Renal cortical epithelial cell (primary cell): ENCODE measurements at places on chromosomes 4 and X.

DNA sequence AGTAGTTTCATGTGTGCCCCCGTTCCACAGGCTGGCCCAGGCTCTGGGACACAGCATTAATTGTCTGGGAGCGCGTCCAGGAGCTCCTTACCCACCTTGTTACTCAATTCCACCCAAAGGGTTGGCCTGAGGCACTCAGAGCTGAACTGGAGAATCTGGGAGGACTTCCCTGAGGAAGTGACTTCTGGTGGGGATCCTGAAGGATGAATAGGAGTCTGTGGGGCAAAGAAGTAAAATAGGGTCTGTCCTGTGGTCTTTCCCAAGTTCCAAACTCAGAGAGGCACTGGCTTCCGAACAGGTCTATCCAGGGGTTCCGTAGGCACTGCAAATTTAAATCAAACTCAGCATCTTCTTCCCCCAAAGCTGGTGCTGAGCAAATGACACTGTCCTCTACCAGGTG, 204.3 kb downstream of the AFAP1 start:
- DNase-seq: no peak

DNA sequence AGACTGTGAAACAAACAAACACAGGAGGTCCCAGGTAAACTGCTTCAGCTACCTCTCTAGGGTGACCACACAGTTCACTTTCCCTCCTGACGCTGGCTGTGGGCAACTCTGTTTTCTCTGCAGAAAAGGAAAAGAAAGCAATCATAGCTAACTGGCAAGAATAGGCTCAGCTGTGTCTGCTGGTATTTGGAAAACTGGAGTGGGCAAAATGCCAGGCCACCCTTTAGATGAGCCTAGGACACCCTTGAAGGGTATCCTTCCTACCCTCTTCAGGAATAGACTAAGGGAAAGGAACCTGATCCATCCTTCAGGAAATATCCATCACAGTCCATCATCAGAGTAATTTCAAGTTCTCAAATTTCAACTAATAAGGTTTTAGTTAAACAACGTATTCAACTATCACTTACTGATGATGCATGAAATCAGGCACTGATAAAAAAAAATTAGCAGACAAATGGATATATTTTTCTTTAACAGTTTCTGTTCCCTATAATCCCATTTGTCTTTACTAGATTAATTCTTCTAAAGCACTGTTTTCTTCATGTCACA, 60.9 kb downstream of the CAMK2D start:
- no peak for DNase-seq

DNA sequence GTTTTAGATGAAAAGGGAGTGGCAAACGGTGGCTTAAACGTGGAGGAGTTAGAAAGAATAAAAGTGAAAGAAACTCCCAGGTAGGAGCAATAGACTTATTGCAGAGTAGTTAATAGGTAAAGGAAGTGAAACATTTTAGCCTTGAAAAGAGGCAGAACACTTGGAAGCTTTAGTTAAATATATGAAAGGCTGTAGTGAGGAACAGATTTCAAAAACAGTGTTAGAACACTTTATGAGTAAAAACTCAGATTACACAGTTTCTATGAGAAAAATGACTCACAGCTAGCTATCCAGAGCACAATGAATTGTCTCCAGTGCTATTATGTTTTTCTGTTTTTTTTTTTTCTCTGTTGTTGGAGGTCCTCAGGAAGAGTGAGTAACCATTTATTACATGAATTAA, 45.8 kb downstream of the TACR3 start:
- DNase-seq: no peak

GRCh38 chrX:19799319-19800182, 87.8 kb downstream of the SH3KBP1 start:
- DNase-seq: no peak

DNA sequence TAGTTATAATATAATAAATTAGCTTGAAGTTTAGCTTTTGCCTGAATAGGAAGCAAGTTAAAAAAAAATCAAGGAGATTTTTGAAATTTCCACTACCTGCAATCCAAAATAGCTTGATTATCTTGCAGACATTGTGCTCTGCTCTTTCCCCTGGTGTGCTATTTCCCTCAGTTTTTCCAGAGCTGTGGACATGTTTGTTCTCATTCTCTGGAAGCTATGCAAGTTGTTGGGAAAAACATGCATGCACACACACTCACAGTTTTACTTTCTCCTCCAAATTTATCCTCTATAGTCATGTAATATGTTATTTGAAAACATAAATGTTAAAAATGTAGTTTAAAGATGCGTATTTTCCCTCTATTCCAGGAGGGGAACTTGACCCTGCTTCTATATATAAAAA, 225.8 kb upstream of the ARSJ start:
- no peak for DNase-seq

- no peak for DNase-seq
These were observed 61.0 kb downstream of the ENOPH1 start for GRCh38 chr4:82491251-82491960.

DNA sequence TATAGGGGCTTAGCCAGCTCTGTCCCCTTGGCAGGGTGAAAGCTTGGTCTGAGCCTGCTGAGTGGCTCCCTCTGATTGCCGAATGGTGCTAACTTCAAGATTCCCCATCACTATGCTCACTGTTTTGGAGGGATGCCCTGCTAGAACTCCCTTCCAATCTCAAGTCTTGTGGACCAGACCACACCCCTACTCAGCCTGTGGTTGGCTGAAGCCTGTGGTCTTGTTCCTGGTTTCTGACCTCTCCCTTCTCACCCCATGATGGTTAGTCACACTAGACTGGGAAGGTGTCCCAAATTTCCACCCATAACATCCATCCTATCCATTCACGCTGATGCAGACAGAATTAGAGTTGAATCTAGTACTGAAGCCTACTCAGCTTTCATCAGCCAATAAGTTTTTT, 184.7 kb upstream of the NDP start:
- DNase-seq: no peak

- no peak for DNase-seq
These were observed 122.5 kb downstream of the ZNF827 start for GRCh38 chr4:145816091-145816490.

DNA sequence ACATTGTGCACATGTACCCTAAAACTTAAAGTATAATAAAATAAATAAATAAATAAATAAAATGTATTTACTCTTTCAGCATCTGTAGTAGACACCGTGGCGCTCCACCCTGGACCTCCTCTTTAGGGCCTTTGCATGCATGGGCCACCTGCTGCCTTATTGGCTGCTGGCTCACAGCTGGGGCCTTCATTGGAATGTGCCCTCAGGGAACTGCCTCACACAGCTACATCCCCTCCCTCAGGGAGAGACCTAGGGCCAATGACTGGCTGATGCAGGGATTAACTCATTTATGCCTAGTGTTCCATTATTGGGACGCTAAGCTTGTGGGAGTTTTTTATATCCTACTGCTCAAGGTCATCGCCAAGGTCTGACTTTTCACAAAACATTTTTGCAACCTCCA, 302.9 kb upstream of the FTHL17 start:
- no peak for DNase-seq

GRCh38 chr4:126778348-126778747, 854.4 kb upstream of the INTU start:
- DNase-seq: peak; percentile 69

- no peak for DNase-seq
These were observed 12.0 kb upstream of the CD38 start for GRCh38 chr4:15765910-15766697.

DNA sequence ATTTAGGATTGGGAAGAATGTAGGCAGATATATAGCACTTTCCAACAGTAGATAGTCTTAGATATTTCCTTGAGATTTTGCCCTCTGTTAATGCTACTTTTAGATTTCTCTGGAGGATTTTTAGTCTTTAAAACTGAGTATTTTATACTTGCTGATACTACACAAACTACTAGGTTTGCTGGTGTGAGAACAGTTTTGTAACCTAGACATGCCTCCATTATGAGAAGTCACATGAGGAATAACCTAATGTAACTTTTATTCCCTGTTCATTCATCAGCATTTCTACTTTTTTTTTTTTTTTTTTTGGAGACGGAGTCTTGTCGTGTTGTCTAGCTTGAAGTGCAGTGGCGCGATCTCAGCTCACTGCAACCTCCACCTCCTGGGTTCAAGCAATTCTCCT, 137.2 kb downstream of the RAPGEF2 start:
- DNase-seq: no peak

- DNase-seq: no peak
These were observed 43.5 kb upstream of the CITED1 start for GRCh38 chrX:72349190-72349589.

GRCh38 chr4:168621806-168622589, 125.1 kb downstream of the PALLD start:
- DNase-seq: peak; percentile 70

DNA sequence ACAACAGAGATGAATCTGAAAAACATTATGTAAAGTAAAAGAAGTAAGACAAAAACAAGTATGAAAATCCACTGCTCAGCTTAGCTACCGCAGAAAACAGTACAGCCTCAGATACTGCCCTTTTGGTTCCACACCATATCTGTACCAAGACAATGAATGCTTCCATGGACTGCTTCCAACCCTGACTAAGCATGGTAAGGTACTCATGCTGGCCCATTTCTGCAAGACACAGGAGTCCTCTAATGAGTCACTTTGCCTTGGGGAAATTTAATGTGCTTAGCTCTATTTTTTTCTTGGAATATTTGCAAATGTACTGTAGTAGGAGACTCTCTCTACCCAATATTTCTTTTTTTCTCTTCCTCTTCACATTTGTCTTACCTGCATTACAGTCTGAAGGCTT, 931.7 kb upstream of the HS3ST1 start:
- no peak for DNase-seq

- DNase-seq: peak; percentile 89
These were observed 148.1 kb downstream of the NWD2 start for GRCh38 chr4:37392521-37393255.

- DNase-seq: no peak
These were observed 249.3 kb upstream of the GATB start for GRCh38 chr4:152009983-152010709.

GRCh38 chr4:124711471-124712371, 811 bp downstream of the ANKRD50 start:
- peak; percentile 73 for DNase-seq

- DNase-seq: peak; percentile 54
These were observed 58.0 kb downstream of the SH3BGRL start for GRCh38 chrX:81259714-81260395.

- no peak for DNase-seq
These were observed 156.9 kb downstream of the ENOX2 start for GRCh38 chrX:130746077-130746476.

GRCh38 chrX:51893931-51894696, 691 bp downstream of the MAGED1 start:
- no peak for DNase-seq

GRCh38 chr4:83552924-83553323, 17.0 kb downstream of the GPAT3 start:
- peak; percentile 98 for DNase-seq

GRCh38 chr4:101237773-101238172, 109.6 kb downstream of the PPP3CA start:
- no peak for DNase-seq

DNA sequence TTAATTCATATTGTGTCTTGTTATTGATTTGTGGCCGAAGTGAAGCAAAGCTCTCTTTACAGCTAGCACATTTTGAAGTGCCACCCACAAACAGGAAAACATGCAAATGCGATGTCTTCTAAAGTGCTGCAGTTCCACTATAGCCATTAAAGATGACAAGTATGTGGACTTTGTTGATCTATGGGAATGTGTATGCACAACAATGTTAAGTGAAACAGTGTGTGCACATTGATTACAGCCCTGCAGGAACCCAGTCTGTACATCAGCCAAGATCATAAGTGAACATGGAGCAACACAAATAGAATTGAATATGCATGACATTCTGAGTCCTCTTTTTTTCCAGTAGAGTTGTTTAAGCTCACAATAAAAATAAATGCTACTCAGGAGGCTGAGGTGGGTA, 43.0 kb downstream of the TFDP3 start:
- DNase-seq: no peak

DNA sequence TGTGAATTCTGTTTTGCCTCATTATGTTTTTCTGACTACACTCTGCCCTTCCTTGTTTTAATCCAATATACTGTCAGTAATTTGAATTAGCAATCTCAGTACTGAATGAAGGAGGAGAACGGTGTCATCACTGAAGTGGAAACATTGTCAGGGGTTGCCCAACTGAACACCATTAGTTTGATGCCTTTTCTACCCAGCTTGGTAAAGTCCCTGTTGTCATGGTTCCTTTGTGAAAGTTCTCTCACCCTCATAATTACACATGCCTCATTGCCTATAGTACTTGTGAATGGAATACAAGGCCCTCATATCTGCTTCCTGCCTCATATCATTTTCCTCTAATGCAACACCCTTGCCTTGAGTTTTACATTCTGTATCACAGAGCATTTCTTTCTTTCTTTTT, 76.9 kb downstream of the RRAGB start:
- DNase-seq: no peak

DNA sequence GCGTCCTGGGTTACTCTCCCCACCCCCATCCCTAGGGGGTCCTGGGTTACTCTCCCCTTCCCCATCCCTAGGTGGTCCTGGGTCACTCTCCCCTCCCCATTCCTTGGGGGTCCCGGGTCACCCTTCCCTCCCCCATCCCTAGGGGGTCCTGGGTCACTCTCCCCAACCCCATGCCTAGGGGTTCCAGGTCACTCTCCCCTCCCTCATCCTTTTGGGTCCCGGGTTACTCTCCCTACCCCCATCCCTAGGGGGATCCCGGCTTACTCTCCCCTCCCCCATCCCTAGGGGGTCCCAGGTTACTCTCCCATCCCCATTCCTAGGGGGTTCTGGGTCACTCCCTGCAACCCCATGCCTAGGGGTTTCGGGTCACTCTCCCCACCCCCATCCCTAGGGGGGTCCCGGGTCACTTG, 1.5 kb downstream of the ASMTL start:
- no peak for DNase-seq

DNA sequence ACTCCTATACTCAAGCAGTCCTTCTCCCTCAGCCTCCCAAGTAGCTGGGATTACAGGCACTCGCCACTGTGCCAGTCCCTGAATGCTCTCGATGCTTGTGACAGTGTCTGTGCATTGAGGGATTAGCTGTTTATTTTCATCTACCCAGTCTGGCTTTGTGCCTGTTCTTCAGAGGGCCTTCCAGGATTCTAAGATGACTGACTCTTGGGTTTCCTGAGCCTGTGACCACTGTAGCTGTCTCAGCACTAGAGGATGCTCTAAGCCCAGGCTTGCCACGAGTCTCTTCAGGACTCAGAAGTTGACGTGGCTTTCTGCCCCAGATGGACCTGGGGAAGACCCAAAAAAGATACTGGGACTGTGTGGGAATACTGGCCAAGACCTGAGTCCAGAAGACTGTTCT, 201.4 kb downstream of the ARHGAP10 start:
- no peak for DNase-seq

GRCh38 chr4:83074086-83074704, 39.2 kb downstream of the COPS4 start:
- peak; percentile 90 for DNase-seq

GRCh38 chrX:73267979-73268378, 53.3 kb upstream of the NAP1L2 start:
- DNase-seq: no peak

DNA sequence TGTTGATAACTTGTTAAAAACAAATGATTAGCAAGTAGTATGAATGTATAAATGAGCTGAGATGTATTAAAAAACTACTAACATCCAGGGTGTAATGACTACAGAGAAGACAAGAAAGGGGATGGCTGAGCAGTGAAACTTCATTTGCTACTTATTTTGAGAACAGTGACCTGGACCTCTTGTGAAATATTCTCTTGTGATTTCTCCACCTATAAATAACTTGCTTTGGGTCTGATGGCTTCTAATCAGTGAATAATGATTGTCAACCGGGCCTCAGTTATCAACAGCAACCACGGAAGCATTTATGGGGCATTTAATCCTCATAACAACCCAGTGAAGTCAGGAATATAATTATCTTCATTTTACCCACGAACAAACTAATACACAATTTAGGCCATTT, 154.2 kb upstream of the HAND2 start:
- DNase-seq: no peak

GRCh38 chr4:37132351-37132974, 112.1 kb upstream of the NWD2 start:
- DNase-seq: no peak
